ENCODE measurements at places on chromosomes 1 and 21.

GRCh38 chr1:233865902-233866301 lies 38.6 kb upstream of the SLC35F3 start:
- no peak for DNase-seq

DNA sequence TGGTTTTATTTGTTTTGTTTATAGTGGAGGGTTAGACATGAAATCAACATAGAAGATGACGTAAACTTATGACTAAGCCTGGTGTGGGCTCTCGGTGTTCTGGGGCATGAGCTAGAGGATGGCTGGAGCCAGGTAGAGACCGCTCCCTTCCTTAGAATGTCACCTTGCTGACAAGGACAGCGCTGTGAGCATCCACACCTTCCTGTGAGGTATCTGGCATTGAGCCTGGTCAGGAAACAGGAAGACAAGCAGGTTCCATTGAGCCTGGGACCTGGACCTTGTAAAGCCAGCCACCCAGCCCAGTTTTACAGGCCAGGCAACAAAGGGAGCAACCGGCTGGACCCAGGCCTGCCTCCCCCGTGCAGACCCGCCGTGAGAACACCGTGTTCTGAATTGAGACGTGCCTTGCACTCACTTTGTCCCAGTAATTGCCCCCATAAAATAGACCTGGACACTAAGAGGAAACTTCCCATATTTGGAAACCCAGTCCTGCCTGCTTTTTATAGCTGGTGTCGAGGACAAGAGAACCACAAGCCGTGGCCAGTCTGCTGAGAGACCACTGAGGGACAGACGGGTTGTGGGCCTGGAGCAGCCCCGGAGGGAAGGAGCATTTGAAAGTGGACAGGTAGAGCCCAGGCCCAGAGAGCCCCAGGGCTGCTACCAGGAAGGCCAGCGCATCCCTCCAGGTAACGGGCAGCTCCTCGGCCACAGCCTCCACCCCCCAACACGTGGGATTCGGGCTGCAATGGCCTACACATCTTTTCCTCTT lies 78.0 kb downstream of the PDE9A start:
- no peak for DNase-seq

- DNase-seq = no peak
Measured at GRCh38 chr1:204283711-204284651, 70.2 kb upstream of the GOLT1A start.

DNA sequence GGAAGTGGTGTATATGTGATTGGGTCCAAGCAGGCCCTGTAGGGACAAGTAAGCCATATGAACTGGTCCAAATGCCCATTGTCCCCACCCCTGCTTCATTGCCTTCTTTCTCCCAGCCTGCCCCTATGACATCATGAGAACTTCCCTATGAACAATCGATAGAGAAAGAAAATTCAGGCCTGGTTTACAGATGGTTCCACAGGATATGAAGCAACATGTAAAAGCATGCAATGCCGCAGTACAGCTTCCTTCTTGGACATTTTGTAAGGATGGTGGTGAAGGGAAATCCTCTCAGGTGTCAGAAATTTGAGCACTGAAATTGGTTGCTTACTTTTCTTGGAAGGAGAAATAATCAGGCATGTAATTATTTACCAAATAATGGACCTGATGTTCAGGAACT lies 581.7 kb downstream of the MRPL39 start:
- DNase-seq = no peak

DNA sequence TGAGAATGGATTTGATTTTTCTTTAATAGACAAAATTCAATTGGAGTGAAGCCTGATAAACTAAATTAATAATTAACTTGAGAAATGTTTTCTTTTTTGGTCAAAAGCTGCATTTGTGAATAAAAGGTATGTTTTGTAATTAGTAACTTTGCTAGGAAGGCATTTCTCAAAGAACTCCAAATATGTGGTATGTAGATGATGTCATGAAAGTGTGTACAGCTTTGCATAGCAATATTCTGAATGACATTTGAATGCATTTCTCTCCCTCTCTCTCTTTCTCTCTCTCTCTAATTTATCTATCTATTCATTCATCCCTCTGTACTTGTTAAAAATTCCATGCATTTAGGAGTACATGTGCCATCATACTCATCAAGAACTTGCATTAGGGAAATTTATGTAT lies 109.1 kb upstream of the ADAMTS5 start:
- no peak for DNase-seq

GRCh38 chr21:30251781-30252180 lies 31.0 kb downstream of the KRTAP24-1 start:
- no peak for DNase-seq

DNA sequence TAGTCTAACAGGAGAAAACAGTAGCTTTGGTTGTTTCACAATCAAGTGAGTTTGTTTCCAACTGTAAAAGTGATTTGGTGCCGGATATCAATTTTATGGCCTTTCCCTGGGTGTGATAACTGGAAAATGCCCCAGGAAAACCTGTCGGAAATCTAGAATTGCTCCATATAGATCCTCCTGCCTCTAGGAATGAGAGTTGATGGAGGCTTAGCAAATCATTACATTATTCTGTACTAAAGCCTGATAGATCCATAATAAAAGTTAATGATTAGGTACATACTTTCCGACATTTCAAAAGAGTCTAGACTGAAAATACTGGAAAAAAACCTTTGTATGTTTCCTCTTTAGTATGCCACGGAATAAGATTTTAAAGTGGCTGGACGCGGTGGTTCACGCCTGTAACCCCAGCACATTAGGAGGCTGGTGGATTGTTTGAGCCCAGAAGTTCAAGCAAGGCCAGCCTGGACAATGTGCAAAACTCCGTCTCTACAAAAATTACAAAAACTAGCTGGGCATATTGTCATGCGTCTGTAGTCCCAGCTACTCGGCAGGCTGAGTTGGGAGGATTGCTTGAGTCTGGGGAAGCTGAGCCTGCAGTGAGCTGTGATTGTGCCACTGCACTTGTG lies 70.0 kb upstream of the SLC45A1 start:
- DNase-seq = no peak

GRCh38 chr21:45630066-45630694 lies 13.3 kb upstream of the PCBP3 start:
- no peak for DNase-seq

DNA sequence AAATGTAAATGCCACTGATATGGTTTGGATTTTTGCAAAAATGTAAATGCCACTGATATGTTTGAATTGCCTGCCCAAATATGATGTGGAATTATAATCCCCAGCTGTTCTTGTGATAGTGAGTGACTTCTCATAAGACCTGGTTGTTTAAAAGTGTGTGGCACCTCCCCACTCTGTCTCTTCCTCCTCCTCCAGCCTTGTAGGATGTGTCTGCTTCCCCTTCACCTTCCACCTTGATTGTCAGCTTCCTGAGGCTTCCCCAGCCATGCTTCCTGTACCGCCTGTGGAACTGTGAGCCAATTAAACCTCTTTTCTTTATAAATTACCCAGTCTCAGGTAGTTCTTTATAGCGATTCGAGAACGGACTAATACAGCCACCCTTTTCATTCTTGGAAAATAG lies 1.3 kb upstream of the CCT8 start:
- no peak for DNase-seq

DNA sequence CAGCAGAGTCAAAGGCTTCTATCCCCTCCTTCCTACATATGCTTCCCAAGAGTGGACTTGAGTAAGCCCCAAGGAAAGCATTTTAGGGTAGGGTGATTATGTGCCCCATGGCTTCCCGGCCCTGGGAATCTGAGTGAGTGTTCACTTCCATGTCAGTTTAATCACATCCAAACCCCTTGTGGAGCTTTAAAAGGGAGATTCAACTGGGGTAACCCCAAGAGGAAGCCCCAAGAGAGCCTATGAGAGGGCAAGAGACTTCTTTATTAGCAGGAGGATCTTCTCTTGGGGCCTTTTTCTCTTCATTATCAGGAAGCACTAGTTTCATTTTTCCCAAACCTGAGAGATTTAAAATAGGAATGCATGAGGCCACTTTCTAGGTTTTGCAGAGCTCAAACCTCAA lies 97.0 kb upstream of the IRF2BP2 start:
- no peak for DNase-seq

DNA sequence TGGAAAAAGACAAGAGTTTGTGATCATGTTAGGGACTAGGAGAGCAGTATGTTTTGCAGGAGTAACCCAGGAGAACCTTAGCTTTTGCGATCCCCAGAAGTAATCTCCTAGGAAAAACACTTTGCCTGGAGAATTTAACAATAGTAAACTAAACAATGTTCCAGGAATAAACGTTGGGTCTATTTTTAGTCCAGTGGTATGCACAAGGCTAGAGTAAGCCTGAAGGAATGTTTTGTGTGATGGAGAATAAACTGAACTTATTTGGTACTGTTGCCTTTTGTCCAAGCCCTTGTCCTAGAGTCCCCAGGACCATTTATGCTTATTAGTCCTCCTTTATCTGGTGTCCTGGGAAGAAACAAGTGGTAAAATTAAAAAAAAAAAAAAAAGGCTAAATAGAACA lies 28.7 kb upstream of the RGS5 start:
- no peak for DNase-seq

DNA sequence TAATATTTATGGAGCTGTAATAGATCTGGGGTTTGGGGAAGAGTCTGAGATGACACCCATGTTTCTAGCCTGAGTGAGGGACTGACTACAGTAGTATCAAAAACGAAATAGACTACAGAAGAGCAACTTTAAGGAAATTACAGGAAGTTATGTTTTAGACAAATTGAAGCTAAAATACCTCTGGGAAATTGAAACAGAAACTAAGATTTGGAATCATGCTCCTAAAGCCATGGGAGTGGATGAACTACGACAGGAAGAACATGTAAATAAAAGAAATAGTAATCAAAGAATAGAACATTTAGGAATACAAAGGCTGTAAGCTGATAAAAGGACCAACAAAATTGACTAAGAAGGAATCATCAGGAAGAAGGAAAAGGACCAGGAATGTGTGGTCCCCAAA lies 68.9 kb downstream of the KIAA0319L start:
- no peak for DNase-seq

GRCh38 chr1:27615346-27616192 lies 11.6 kb upstream of the AHDC1 start:
- no peak for DNase-seq

- DNase-seq = no peak
Measured at GRCh38 chr1:209513226-209513625, 70.3 kb upstream of the CAMK1G start.

DNA sequence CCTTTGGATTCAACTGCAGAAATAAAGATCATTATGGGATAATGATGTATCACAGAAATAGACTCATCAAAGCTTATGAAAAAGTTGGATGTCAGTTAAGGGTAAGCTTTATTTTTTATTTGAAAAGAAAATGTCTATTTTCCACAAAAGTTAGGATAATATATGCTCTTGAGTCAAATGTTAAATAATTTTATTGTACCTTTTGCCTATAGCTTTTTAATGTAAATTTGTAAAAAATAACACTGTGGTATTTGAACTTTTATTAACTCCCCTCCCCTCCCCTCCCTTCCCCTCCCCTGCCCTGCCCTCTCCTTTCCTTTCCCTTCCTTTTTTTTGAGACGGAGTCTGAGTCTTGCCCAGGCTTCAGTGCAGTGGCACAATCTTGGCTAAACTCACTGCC lies 24.9 kb downstream of the MORC3 start:
- DNase-seq = no peak

GRCh38 chr1:161008869-161009510 lies 12.0 kb downstream of the F11R start:
- no peak for DNase-seq

GRCh38 chr1:63368131-63368530 lies 704 bp downstream of the ALG6 start:
- no peak for DNase-seq

- DNase-seq = no peak
Measured at GRCh38 chr1:95169548-95169947, 52.4 kb downstream of the TLCD4 start.

DNA sequence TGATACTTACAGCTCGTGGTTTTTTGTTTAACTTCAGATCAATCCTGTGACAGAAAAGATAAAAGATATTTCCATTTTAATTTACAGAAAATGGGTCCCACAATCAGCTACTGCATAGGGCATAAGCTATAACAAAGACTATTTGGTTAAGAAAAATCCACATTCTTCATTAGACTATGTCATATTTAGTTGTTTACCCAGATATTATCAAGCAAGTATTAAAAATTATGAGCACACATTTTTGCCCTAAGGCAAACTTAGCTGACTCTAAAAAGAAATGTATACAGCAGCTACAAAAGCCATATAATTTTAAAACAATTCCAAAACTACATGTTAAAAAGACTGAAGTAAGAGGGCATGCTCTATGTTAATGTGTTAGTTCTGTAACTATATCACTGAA lies 18.7 kb downstream of the MEAF6 start:
- no peak for DNase-seq

GRCh38 chr1:243335292-243335691 lies 79.5 kb downstream of the SDCCAG8 start:
- no peak for DNase-seq

DNA sequence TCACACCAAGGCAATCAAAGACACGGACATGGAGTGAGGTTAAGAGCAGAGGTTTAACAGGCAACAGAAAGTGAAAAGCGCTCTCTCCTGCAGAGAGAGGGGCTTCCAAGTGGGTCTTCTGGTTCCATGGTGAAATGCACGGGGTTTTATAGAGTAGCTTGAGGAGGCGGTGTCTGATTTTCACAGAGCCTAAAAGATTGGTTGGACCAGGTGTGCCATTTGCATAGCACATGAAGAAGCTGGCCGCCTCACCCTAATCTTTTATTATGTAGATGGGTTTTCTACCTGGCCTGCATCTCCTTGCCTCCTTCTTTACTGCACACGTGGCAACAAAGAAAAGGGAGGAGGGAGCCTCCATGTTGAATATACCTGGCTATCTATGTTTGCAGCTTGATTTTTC lies 197.3 kb downstream of the RYR2 start:
- no peak for DNase-seq

Data from naive thymus-derived CD8-positive, alpha-beta T cell (primary cell).